CD14-positive monocyte (primary cell): ENCODE measurements at places on chromosomes 7 and 10.

DNA sequence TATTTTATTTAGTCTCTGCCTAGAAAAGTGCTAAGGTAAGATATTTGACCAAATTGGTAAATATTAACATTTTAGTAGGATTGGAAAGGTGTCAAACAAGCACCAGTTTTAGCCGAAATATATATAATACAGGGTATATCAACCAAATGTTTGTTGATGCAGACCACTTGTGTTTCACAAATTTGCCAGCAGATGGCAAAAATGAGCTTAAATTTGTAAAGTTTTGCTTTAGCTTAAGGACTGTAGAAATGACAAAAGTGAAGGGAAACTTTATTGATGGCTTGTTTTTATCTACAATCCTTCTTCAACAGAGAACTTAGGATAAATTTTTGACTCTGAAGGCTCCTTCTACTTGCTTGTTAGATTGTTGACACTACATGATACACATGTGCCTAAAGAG is 4.8 kb upstream of the POLR1F start:
- peak; percentile 37 for DNase-seq

DNA sequence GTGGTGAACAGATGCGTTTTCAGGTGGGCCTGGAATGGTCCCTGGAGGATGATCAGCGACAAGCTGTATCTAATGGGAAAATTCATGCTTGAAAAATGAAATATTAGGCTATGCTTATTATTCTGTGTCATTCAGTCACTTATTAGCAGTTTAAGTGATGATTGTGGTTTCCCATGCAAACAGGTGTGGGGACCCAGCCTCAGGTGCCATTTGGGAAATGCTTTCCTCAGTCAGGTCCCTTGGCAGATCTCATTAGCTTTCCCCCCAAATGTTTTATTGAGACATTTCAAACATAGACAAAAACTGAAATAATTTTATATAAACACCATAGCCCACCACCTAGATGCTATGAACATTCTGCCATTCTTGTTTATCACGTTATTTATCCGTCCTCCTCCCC is 411 bp upstream of the SNX10 start:
- DNase-seq, result no peak

GRCh38 chr7:127226685-127227374 is 25.9 kb downstream of the GRM8 start:
- no peak for DNase-seq

- peak; percentile 26 for DNase-seq
Measured at GRCh38 chr7:158782761-158783401, 46.4 kb downstream of the ESYT2 start.

DNA sequence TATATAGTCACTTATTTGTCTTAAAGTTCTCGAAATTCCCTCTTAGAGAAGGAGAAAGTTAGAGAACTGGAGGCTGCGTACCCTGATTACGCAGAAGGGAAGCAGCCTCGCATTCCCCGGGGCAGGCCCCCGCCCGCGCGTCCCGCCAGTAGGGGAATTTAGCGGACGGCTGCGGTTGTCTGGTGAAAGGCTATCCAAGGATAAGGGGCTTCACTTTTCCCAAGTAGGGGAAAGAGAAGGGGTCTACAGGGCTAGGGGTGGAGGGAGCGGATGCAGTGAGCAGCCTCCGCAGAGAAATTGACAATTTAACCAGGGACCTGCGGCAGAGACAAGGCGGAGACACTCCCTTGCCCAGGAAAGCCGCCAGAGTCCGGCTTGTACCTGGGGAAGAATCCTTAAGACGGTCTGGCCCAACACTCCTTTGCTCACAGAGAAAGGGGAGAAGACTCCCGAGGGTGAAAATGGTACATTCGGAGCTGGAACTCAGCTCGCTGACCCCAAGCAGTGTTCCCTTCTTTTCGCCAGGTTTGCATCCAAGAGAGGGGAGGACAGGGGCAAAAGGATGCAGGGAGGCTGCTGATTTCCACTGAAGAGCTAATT is 994 bp upstream of the MAGI2 start:
- DNase-seq, result no peak

- no peak for DNase-seq
Measured at GRCh38 chr10:33284945-33285344, 49.5 kb downstream of the NRP1 start.

DNA sequence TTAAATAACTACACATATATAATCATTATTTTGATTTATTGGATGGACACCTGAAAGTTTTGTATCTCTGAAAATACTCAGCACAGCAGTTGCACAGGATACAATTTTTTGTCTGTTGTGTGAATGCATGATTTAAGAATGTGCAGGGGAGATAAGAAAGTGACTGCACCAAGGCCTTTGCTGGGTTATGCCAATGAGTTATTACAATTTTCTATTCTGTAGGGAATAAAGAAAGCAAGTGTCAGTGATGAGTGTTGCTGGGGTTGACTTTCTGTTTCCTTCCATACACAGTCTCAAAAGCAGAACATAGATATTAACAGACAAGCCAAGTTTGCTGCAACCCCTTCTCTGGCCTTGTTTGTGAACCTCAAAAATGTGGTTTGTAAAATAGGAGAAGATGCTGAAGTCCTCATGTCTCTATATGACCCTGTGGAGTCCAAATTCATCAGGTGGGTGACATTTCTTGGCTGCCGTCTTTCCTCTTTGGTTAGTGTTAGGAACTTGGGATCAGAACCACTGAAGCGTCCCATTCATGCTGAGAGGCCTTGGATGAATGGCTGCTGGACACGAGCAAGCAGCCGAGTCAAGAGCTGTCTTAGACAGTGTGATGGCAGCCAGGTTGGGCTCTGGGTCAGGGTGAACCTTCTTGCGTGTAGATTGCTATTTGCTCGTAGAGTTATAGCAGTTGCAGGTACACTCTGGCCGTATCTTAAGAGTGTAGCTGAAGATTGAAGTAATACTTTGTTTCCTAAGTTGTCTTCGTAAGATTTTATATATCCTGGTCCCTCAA is 92.8 kb downstream of the DOCK1 start:
- DNase-seq, result no peak

GRCh38 chr10:128751284-128751683 is 625.1 kb upstream of the MKI67 start:
- DNase-seq, result no peak

DNA sequence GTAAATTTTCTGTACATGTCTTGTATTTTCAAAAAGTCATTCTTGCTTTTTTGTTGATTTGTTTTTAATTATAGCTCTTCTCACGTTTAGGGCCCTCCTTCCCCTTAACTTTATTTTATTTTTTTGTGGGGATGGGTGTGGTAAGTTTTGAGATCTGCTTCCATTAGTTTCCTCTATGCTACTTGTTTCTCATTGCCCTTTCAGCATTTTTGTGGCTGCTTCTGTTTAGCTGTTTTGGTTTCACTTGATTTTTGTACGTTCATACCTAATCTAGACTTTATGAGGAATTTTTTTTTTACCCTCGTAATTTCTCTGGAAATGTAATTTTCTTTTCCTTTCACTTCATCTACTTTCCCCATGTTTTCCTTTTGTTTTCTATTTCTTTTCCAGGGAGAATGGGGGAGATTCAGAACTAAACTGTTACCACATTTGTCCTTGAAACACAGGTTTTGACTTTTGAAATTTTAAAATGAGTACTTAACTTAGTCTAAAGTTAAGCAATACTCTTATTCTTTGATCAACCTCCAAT is 80.8 kb downstream of the ATRNL1 start:
- DNase-seq, result no peak

DNA sequence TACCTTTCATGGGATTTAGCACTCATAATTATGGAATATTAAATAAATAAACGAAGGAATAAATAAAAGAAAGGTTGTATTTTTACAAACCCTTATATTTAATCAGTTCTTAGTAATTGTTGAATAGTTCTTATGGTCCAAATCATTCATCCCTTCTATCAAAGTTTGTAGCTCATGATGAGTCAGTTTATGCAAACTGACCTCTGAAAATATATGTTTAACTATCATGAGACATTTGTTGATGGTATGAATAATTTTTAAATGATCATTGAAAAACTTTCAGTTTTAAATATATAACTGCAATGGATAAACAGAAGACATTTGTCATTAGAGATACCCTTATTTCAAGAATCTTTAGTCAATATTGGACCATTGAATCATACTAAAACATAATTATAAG is 411.2 kb upstream of the LRRTM3 start:
- DNase-seq, result no peak

DNA sequence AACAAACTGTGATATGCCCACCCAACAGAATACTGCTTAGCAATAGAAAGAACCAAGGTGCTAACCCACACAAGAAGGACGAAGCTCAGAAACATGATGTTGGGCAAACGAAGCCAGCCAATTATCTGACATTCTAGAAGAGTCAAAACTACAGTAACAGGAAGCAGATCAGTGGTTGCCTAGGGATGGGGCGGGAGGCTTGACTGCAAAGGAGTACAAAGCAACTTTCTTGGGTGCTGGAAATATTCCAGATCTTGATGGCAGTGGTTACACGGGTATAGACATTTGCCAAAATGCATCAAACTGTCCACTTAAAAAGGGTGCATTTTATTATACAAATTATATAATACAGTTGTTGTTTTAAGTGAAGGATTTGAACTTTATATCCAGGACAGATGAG is 41.1 kb upstream of the RET start:
- DNase-seq, result no peak

DNA sequence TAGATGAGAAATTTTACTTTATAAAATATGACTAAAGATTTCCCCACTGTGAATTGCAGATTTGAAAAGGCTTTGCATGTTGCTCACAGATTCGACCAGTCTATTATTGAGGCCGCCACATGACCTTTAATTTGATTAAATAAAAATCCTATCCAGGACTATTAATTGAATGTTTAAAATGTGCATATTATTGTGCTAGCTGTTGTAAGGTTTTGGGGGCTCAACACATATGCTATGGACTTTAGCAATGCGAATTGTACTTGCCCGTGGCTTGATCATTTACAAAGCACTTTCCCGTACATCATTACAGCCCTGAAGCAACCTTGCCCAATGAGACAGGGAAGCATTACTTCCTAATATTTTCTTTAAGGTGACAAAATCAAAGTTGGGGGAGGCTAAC is 243.0 kb downstream of the ACTR3B start:
- no peak for DNase-seq

- no peak for DNase-seq
Measured at GRCh38 chr10:101580486-101581399, 7.3 kb downstream of the POLL start.

DNA sequence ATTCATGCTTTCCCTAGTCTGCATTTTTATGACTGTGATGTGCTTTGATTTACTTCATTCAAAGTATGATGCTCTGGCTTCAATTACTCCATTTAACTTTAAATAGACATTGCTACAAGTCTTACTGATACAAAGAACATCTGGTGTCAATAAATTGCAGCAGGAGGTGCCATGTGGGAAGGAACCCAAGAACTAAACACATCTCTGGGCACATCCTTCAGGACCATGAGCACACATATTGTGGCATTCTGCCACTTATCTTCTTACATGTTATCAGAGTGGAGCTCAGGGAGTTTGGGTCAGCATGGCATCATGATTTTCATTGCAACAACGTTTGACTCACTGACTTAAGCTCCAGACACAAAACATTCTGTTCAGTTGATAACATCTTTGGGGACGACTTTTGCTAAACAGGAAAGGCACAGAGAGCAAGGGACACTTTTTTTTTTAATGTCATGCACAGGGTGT is 227.0 kb downstream of the DKK1 start:
- DNase-seq, result no peak

- no peak for DNase-seq
Measured at GRCh38 chr7:38300175-38300574, 26.7 kb upstream of the TARP start.

GRCh38 chr10:74437822-74438221 is 286.8 kb downstream of the ADK start:
- DNase-seq, result no peak

DNA sequence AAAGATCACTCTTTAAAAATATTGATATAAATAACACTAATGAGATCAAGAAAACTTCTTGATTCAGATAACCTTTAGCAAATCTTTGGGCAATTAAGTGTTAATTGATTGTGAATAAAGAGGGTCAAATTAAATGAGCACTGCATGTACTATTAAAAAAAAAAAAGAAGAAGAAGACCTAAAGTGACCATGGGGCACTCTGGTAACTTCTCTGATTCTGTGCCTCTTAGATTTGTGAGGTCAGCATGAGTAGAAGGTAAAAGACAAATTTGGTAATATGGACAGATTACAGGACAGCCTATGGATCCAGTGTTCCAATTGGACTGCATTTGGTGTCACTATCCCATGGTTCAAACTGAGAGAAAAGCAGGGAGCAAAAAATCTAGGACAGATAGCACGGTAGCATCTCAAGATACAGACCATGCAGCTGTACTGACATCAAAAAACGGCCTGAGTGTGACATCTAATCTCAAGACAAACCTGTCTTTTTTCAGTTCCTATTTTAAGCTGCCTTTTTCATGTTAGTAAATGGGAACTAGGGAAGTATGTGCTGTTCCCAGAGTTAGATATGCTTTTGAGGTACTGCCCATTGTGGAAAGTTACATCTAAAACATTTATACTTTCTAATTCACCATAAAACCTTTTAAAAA is 128.0 kb downstream of the KCND2 start:
- no peak for DNase-seq

- DNase-seq, result no peak
Measured at GRCh38 chr7:33766405-33766804, 138.9 kb upstream of the BMPER start.
